Heart left ventricle (tissue), 16 donors: ENCODE measurements at places on chromosomes 3 and 15. TPM values are rescaled to one million over a fixed set of nuclear protein-coding genes. Genes with fewer than 3 reads are reported as not detected.

Gene DZIP1L
- 7.1 TPM for total RNA-seq

Gene PTH1R
- 2.5 TPM for total RNA-seq

Gene CYP1A2
- total RNA-seq, result not detected

Gene ISG20
- total RNA-seq, result 3.8 TPM

Gene PLCB2
- 8.3 TPM for total RNA-seq

Gene KCNMB3
- total RNA-seq, result 0.71 TPM

Gene COPS2
- 94.4 TPM for total RNA-seq

Gene ATP10A
- total RNA-seq, result 0.55 TPM

Gene SHQ1
- total RNA-seq, result 23.3 TPM

Gene CNTN3
- total RNA-seq, result 1.7 TPM

Gene BMF
- 1.8 TPM for total RNA-seq

Gene NPTN
- total RNA-seq, result 197 TPM

Gene SLC28A2
- total RNA-seq, result not detected

Gene OR5K2
- total RNA-seq, result not detected

Gene TRNT1
- 13.9 TPM for total RNA-seq

Gene PPP1R14D
- not detected for total RNA-seq

Gene GREM1
- total RNA-seq, result 2.3 TPM

Gene GOLGA8M
- total RNA-seq, result 2.6 TPM

Gene MOBP
- 0.17 TPM for total RNA-seq

Gene MAP6D1
- total RNA-seq, result 2.9 TPM

Gene TICRR
- total RNA-seq, result 0.12 TPM

Gene NPHP3
- 7.6 TPM for total RNA-seq

Gene VIPR1
- 0.96 TPM for total RNA-seq

Gene GATM
- total RNA-seq, result 76.7 TPM

Gene NEIL1
- 5.8 TPM for total RNA-seq

Gene USP50
- 0.96 TPM for total RNA-seq

Gene CD200R1
- 0.69 TPM for total RNA-seq

Gene CASR
- total RNA-seq, result not detected

Gene MST1
- 2.2 TPM for total RNA-seq

Gene CTSH
- total RNA-seq, result 93.5 TPM

Gene MYL3
- 10,676 TPM for total RNA-seq

Gene PP2D1
- total RNA-seq, result not detected

Gene VILL
- total RNA-seq, result 1.7 TPM

Gene SLC9A9
- total RNA-seq, result 2.2 TPM

Gene LDHAL6B
- not detected for total RNA-seq

Gene PRSS50
- total RNA-seq, result 0.29 TPM

Gene HRG
- not detected for total RNA-seq

Gene NR2E3
- total RNA-seq, result not detected
